Stimulated activated CD8-positive, alpha-beta memory T cell treated with anti-CD3 and anti-CD28 coated beads, Interleukin-4, amount 100 ng/mL, for 24 hours (primary cell): ENCODE measurements at places on chromosomes 12 and 14.

DNA sequence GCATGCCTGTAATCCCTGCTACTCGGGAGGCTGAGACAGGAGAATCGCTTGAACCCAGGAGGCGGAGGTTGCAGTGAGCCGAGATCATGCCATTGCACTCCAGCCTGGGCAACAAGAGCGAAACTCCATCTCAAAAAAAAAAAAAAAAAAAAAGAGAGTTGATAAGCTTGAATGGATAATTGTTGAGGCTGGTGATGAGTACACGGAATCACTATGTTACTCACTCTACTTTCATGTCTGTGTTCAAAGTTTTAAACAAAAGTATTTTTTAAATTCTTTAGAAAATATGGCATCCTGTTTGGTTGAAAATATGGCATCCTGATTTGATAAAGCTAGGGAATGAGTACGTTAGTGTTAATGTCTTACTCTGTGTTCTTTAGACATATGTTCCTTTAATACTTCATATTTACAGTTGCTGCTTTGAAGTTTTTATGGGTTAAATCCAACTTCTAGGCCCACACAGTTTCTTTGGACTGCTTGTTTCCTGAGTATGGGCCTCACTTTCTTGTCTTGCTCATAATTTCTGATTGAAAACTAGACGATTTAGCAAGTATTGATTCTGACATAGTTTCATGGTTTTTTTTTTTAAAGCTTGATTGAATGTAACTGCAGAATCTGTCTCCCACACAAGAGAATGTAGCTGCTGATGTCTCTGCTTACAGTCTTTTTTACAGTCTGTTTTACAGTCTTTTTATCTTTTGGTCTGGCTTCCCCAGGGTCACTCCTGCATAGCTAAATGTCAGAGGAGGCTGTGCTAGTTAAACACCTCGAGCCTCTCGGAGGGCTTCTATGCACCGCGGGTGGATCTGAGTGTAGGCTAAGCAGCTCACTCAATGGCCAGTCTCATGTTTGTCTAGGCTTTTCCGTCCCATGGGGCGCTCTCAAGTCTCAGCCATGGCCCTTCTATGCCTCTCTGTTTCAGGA, 14.1 kb upstream of the FBLN5 start:
- DNase-seq = no peak

DNA sequence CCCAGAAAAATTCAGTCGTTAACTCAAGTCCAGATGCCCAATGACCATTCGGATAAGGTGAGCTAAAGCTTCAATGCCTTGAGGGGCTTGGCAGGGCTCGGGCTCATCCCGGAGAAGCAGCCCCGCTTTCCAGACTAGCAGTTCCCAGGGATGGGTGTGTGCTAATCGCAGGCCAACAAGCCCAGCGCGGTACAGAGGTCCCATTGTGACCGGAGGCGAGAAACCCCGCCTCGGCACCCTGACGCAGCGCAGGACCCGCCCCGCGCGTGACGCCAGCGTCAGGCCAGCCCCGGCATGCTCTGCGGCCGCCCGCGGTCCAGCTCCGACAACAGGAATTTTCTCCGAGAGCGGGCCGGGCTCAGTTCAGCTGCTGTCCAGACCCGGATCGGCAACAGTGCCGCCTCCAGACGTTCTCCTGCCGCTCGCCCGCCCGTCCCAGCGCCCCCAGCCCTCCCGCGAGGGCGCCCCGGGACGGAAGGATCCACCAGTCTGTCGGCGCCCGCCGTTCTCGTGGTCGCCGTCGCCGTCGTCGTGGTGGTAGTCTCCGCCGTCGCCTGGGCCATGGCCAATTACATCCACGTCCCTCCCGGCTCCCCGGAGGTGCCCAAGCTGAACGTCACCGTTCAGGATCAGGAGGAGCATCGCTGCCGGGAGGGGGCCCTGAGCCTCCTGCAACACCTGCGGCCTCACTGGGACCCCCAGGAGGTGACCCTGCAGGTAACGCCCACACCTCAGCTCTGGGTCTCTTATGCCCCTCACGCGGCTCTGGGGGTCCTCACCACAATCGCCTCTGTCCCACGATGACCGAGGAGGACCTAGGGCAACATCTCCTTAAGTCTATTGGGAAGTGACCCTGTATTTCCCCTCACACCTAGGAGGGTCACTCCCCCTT, at the start of gene ETNK1:
Gene ETNK1, plus strand, starts transcription at position 302 of the 892 bp plus-strand sequence. Its CDS starts 260 bp downstream, at position 562.
- DNase-seq = peak; percentile 87

- no peak for DNase-seq
These were observed 2.3 kb downstream of the SDSL start for GRCh38 chr12:113424456-113424855.

DNA sequence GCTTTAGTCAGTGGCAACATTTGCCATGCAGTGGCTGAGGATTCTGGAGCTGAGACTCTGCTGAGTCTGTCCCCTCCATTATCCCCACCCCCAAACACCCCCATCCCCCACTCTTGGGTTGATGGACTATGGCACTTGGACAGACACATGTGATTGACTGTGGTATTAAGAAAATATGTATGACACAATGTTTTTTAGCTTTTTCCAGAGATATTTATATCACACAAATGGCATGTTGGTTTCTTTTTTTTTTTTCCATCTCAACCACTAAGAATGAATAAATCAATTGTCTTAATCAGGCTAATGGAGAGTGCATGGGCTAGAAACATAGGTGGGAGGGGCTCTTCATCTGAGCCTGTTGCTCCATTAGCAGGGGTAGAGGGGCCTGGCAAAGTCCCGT, 30.7 kb upstream of the MAP1LC3B2 start:
- no peak for DNase-seq

DNA sequence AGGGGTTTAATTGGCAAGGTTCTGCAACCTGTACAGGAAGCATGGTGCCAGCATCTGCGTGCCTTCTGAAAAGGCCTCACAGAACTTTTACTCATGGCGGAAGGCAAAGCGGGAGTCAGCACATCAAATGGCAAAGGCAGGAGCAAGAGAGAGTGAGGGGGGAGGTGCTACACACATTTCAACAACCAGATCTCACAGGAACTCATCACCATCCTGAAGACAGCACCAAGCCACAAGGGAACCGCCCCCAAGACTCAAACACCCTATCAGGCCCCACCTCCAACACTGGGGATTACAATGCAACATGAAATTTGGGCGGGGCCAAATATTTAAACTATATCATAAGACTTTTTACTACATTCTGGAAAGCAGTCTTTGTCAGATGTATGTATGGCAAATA, 38.0 kb upstream of the FKBP4 start:
- no peak for DNase-seq
